ENCODE measurements at places on chromosomes 5 and 9.

- no peaks in the 10 kb centered on the region for H3K36me3 ChIP-seq
- no peak for DNase-seq
- peaks cover 35% of the 10 kb centered on the region for H3K4me1 ChIP-seq
- H3K4me3 ChIP-seq, result no peak overlapping the region
- no peak overlapping the region for H3K27ac ChIP-seq
- no peaks in the 10 kb centered on the region for H3K27me3 ChIP-seq
Measured at GRCh38 chr5:173926359-173926758, 38.2 kb downstream of the CPEB4 start.

DNA sequence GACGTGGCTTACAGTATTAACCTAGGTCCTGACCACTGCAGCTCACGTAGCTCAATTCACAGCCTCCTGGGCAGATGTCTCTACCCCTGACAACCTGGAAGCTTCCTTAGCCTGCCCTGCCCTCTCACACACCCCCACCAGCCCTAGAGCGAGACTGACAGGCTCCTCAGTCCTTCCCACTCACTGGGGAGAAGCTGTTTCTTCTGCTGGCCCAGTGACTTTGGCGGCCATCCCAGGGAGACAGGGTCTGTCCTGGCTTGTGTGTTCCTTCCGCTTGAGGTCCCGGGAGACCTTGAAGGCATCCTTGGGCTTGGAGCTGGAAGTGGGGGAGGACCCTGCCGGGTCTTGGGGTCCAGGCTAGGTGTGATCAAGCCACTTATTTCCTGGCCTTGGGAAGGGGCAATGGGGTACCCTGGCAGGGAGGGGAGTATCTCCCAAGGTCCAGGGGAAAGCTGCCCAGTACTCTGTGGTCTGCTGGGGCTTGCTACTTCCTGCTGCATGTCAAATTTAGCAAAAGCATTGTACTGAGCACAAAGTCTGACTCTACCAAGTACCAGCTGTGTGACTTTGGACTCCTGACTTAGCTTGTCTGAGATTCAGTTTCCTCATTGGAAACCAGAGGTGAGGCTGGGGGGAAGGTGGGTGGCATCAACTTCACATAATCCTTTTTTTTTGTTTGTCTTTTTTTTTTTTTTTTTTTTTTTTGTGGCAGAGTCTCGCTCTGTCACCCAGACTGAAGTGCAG, 1.9 kb downstream of the MIGA2 start:
- no peak overlapping the region for H3K27ac ChIP-seq
- H3K4me3 ChIP-seq, result peak overlapping the region; percentile 92
- DNase-seq, result no peak
- peaks cover 24% of the 10 kb centered on the region for H3K4me1 ChIP-seq
- H3K27me3 ChIP-seq, result no peaks in the 10 kb centered on the region

DNA sequence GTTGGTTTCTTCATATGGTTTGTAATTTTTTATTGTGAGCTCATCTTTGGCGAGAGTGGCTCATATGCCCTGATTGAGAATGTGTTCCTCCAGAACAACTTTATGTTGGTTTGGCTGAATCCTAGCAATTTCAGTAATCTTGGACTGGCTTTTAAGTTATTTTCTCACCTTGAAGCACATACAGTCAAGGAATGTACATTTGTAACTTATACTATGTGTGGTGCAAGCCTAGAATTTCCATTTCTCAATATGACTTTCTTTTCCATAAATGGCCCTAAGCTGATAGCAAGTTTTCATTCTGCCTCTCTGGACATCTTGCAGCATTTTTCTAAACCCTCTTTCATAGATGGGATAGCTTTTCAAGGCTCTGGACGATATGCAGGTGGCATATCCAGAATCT, 247.5 kb downstream of the DOCK8 start:
- no peaks in the 10 kb centered on the region for H3K36me3 ChIP-seq
- H3K27me3 ChIP-seq, result no peaks in the 10 kb centered on the region
- no peak overlapping the region for H3K4me3 ChIP-seq
- no peak for DNase-seq
- no peak overlapping the region for H3K27ac ChIP-seq

GRCh38 chr5:99063737-99064136, 134.9 kb upstream of the CHD1 start:
- no peaks in the 10 kb centered on the region for H3K36me3 ChIP-seq
- no peak for DNase-seq
- H3K27me3 ChIP-seq, result no peaks in the 10 kb centered on the region
- H3K27ac ChIP-seq, result no peak overlapping the region

- no peak overlapping the region for H3K27ac ChIP-seq
- H3K4me1 ChIP-seq, result no peaks in the 10 kb centered on the region
- no peak for DNase-seq
- H3K36me3 ChIP-seq, result no peaks in the 10 kb centered on the region
- H3K4me3 ChIP-seq, result no peak overlapping the region
- no peaks in the 10 kb centered on the region for H3K27me3 ChIP-seq
Measured at GRCh38 chr5:40976041-40976440, 66.7 kb downstream of the C7 start.

DNA sequence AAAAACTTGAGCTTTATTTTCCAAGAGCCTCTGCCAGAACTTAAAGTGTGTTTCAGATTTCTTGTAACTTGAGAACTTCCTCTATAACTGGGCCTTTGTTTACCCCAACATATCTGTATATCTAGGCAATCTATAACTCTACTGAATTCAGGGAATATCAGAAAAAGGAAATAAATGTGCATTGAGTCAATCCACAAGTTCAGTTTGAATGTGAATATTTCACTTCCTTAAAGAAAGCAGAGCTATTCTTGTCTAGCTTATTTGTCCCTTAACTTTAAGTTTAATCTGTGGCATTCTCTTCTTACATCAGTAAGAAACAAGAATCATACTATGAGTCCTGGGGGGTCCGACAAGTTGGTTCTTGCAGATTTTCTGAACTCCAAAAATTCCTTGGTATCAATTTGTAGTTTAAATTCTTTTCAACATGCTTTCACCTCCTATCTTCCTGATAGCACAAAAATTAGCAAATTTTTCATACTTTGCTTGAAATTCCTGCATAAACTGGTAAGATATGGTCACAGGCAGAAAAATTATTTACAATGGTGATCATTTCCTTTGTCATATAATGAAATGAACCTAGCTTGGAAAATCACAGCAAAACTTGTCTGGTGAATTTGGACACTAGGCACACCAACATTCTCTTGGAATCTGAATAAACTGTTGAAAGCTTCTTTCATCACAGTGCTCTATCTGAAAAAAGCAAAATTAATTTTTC, 19.8 kb upstream of the ITGA1 start:
- no peaks in the 10 kb centered on the region for H3K36me3 ChIP-seq
- DNase-seq, result no peak
- H3K4me1 ChIP-seq, result peaks cover 4% of the 10 kb centered on the region
- H3K4me3 ChIP-seq, result no peak overlapping the region

- H3K36me3 ChIP-seq, result no peaks in the 10 kb centered on the region
- H3K4me1 ChIP-seq, result no peaks in the 10 kb centered on the region
- H3K27me3 ChIP-seq, result peaks cover 13% of the 10 kb centered on the region
- H3K27ac ChIP-seq, result no peak overlapping the region
- no peak for DNase-seq
Measured at GRCh38 chr5:134994560-134995156, 27.0 kb downstream of the CATSPER3 start.

DNA sequence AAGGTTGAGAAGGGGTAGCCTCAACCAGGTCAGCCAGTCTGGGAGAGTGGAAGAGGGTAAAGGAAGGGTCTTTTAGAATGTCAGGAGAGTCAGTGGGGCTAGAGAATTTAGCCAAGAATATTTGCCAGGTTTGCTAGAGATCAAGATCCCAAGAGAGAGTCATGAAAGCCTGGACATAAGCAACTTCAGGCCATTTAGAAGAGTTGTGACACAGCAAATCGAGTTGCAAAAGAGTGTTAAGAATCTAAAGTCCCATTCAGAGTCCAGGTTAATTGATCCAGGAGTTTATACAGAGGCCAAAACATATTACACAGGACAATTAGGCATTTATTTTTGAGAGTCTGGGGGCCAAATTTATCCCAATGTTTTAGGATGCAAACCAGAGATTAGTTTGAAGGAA, 1260.1 kb upstream of the ACO1 start:
- no peak for DNase-seq
- no peaks in the 10 kb centered on the region for H3K4me1 ChIP-seq
- no peak overlapping the region for H3K27ac ChIP-seq

- DNase-seq, result no peak
- peaks cover 26% of the 10 kb centered on the region for H3K36me3 ChIP-seq
- no peak overlapping the region for H3K27ac ChIP-seq
- no peaks in the 10 kb centered on the region for H3K27me3 ChIP-seq
- H3K4me1 ChIP-seq, result peaks cover 31% of the 10 kb centered on the region
Measured at GRCh38 chr9:110135846-110136245, 72.1 kb downstream of the C9orf152 start.

- H3K4me1 ChIP-seq, result peaks cover 10% of the 10 kb centered on the region
- H3K36me3 ChIP-seq, result peaks cover 3% of the 10 kb centered on the region
- no peaks in the 10 kb centered on the region for H3K27me3 ChIP-seq
- no peak for DNase-seq
Measured at GRCh38 chr5:1503241-1504068, 20.3 kb downstream of the LPCAT1 start.

GRCh38 chr9:86764671-86765343, 182.5 kb downstream of the GAS1 start:
- H3K4me1 ChIP-seq, result peaks cover 26% of the 10 kb centered on the region
- no peaks in the 10 kb centered on the region for H3K27me3 ChIP-seq
- DNase-seq, result no peak
- H3K4me3 ChIP-seq, result no peak overlapping the region

DNA sequence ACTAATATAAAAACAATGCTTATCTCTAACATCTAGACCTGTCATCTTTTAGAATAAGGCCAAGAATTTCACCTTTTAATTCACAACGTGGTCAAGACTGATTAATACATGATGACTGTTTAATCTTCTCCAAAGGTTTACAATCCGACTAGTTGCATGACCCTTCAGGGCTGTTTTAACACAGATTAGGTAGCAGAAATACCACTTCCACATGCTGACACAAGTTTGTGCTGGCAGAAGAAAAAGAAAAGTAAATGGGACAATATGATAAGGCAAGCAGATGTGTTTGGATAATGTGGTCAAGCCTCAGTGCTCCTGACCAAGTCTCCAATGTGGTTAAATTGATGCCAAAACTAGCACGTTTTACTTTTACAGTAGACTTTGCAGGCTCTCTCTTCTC, 31.1 kb downstream of the SEMA6A start:
- no peaks in the 10 kb centered on the region for H3K27me3 ChIP-seq
- no peak overlapping the region for H3K4me3 ChIP-seq
- no peak overlapping the region for H3K27ac ChIP-seq
- H3K4me1 ChIP-seq, result peaks cover 7% of the 10 kb centered on the region

- no peak overlapping the region for H3K4me3 ChIP-seq
- no peak overlapping the region for H3K27ac ChIP-seq
- peaks cover 4% of the 10 kb centered on the region for H3K4me1 ChIP-seq
- peaks cover 33% of the 10 kb centered on the region for H3K36me3 ChIP-seq
Measured at GRCh38 chr5:172213126-172213525, 19.2 kb downstream of the EFCAB9 start.

GRCh38 chr5:3186736-3187405, 408.8 kb upstream of the IRX1 start:
- no peaks in the 10 kb centered on the region for H3K36me3 ChIP-seq
- H3K27me3 ChIP-seq, result peaks cover 28% of the 10 kb centered on the region
- H3K27ac ChIP-seq, result no peak overlapping the region
- H3K4me3 ChIP-seq, result no peak overlapping the region
- no peak for DNase-seq

DNA sequence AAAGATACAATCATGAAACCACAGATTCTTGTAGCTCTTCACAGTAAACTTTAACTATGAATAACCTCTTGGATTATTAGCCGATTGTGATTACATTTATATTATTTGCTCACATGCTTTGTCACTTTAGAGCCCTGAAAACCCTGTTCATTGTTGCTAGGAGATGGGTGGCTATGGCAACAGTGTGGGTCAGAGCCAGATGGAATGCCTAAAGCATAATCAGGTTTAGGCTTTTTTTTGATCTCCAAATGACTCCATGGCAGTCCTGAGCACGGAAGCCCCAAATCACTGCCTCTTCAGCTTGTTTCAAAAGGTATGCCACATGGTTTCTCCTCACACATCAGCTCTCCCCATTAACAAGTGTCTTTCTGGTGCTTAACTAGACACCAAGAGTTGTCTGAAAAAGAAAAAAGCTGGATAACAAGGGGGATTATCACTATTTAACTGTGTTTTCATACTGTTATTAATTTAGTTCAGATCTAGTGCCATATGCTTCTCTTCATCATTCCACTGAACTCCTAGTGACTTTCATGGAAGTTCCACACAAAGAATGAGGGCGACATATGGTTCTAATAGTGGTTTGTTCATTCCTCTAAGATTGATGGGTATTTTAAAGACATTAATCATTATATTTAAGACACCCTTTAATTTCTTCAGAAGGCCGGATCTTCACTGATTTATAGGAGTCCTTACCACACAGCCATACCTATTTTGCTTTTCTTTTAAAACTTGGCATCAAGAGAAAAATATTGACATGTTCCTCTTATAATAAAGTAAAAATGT, 88.8 kb upstream of the PAM start:
- DNase-seq, result peak; percentile 31
- no peak overlapping the region for H3K27ac ChIP-seq
- H3K36me3 ChIP-seq, result peaks cover 9% of the 10 kb centered on the region
- no peak overlapping the region for H3K4me3 ChIP-seq
- H3K27me3 ChIP-seq, result no peaks in the 10 kb centered on the region
- peaks cover 33% of the 10 kb centered on the region for H3K4me1 ChIP-seq

GRCh38 chr9:38697776-38698300, 22.1 kb downstream of the FAM240B start:
- H3K36me3 ChIP-seq, result no peaks in the 10 kb centered on the region
- H3K4me3 ChIP-seq, result no peak overlapping the region
- H3K4me1 ChIP-seq, result peaks cover 2% of the 10 kb centered on the region
- no peak overlapping the region for H3K27ac ChIP-seq
- DNase-seq, result no peak
- no peaks in the 10 kb centered on the region for H3K27me3 ChIP-seq

GRCh38 chr5:153030755-153031725, 459.4 kb upstream of the GRIA1 start:
- H3K27me3 ChIP-seq, result peaks cover 5% of the 10 kb centered on the region
- no peak overlapping the region for H3K4me3 ChIP-seq
- no peak overlapping the region for H3K27ac ChIP-seq
- H3K36me3 ChIP-seq, result no peaks in the 10 kb centered on the region

GRCh38 chr9:33817327-33818166, 587 bp downstream of the UBE2R2 start:
- peak overlapping the region; percentile 97 for H3K4me3 ChIP-seq
- H3K27me3 ChIP-seq, result peaks cover 2% of the 10 kb centered on the region
- DNase-seq, result peak; percentile 62
- peaks cover 51% of the 10 kb centered on the region for H3K4me1 ChIP-seq
- peak overlapping the region; percentile 89 for H3K27ac ChIP-seq
- H3K36me3 ChIP-seq, result peaks cover 5% of the 10 kb centered on the region

- no peak overlapping the region for H3K4me3 ChIP-seq
- H3K27ac ChIP-seq, result no peak overlapping the region
- no peaks in the 10 kb centered on the region for H3K36me3 ChIP-seq
- no peak for DNase-seq
- no peaks in the 10 kb centered on the region for H3K27me3 ChIP-seq
Measured at GRCh38 chr5:7478459-7478858, 82.5 kb downstream of the ADCY2 start.

All from neural crest cell (in vitro differentiated cells).